ENCODE measurements at places on chromosomes 2 and 18.

GRCh38 chr2:144280009-144280408, 239.9 kb downstream of the ZEB2 start:
- no peak for DNase-seq

- DNase-seq: no peak
These were observed 754.9 kb upstream of the LRATD1 start for GRCh38 chr2:13877571-13877970.

GRCh38 chr2:112658839-112659667, 13.3 kb downstream of the SLC20A1 start:
- no peak for DNase-seq

GRCh38 chr2:234702731-234703225, 205.9 kb upstream of the ARL4C start:
- no peak for DNase-seq

- no peak for DNase-seq
These were observed 271.3 kb upstream of the STON1 start for GRCh38 chr2:48258481-48259149.

- DNase-seq: no peak
These were observed 52.5 kb upstream of the SALL3 start for GRCh38 chr18:78927156-78927555.

DNA sequence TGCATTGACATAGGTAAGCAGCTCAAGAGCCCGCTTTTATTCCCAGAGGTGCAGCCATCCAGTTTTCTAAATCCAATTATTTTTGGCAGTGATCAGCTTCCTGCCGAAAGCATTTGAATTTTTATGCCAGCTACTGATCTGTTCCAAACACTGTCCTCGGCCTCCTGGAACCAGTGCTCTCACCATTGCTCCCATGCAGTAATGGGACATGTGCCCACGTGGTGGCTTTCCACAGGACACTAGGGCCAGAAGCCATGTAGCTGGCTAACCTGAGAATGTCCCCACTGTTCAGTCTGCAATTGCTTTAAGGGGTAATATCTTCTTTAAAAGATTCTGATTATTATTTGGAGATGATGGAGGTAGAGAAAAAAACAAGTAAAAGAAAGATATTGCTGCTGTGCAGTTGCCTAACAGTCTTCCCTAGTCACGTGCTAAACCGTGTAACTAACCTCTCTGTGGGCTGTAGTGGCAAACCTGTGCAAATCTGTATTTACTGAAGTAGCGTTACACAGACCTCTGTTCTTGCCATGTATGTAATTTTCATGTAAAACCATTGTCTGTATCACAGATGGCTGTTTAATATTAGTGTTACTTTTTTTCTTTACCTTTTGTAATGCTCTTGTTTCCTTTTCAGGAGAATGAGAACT, 13.0 kb downstream of the GRHL1 start:
- no peak for DNase-seq

DNA sequence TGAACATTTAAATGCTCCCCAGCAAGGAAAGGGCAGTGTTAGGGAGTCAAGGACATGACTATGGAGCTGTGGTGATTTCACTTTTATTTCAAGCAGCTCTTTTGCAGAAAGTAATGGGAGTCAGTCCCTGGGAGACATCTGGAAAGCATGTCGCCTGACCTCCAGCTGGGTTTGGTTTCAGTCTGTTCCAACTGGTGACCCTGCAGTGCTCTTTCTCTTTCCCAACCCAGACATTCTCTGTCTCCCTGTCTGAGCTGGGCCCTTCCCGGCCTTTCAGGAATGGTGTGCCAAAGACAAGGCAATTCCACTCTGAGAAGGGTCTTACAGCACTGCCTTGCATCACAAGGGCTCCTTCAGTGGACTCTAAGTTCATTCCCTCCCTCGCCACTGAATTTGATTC, 323.2 kb downstream of the OSR1 start:
- DNase-seq: no peak

DNA sequence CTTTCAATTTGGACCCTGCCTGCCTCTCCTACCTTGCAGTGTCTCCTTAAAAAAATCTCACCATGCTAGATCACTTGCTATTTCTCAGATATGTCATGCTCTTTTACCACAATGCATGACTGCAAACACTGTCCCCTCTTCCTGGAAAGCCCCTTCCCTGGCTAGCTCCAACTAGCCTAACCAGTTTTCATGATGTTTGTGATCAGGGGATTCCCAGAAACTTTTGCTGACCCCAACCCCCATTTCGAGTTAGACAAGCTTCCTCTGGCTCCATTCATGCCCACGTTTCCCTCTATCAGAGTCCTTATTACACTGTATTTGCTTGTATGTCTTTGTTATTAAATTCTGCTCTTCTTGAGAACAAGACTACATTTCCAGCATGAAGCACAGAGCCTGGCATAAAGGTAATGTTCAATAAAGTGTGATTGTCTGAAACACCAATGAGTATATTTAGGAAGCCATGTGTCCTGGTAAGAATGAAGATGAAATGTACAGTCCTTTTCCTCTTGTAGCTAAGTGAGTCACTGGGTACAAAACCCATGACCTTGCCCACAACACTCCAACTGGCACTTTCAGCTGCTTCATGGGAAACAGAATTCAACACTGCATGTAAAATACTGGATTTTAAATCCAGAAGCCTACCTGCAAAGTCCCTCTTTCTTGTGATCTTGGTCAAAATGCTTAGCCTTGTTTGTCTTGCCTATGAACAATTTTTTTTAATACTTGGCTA, 62.0 kb upstream of the ATL2 start:
- DNase-seq: no peak

GRCh38 chr2:78775291-78775690, 250.2 kb upstream of the REG3G start:
- DNase-seq: no peak

DNA sequence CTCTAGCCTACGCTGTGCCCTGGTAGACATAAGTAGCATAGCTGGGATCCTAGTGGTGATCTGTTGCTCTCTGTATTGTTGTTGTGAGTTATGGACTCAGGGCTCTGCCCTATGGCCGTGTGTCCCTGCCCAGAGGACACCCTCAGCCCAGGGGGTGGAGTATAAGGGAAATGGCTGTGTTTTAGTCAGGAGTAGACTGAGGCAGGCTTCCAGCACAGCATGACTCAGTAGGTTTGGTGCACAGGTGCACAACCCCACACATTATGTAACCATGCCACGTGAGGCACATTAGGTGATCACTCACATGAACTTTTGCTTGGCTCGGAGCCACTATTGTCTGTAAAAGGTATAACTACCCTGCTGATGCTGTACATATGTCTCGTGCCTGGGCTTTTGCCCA, 59.9 kb upstream of the PEX13 start:
- DNase-seq: no peak

DNA sequence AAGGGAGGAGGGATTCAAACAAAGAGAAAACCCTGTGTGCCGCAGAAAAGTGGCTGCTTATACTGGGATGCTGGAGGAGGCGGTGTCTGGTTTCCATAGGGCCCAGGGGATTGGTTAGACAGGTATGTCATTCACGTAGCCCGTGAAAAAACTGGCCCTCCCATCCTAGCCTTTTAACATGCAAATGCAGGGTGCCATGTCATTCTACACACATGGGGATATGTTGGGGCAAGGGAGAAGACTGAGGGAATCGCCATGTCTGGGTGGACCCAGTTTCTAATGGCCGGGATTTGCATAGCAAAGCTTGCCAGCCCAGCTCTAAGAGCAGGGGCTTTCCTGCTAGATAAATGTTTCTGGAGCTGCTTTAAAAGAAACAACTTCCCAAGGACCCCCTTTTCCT, 8.2 kb upstream of the RNU2-63P start:
- DNase-seq: no peak

GRCh38 chr2:162013514-162014475, 60.2 kb downstream of the DPP4 start:
- DNase-seq: no peak

DNA sequence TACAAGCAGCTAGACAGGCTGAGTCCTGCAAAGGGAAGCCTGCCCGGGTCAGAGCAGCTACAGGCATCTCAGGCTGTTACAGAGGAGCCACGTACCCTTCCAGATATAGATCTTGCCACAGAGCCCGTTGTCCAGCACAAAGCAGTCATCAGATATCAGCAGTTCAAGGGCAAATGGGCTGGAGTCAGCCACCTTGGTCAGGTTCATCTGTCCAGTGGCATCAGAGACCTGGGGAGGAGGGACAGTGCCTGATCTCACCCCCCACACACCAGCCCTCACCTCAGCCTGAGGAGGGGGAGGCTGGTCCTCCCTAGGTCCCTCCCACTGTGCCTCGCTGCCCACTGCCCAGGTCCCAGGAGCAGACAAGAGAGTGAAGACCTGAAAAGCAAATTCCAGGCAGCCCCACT, 12.2 kb downstream of the CAPG start:
- no peak for DNase-seq

GRCh38 chr2:189608795-189609422, 28.3 kb upstream of the SLC40A1 start:
- no peak for DNase-seq

DNA sequence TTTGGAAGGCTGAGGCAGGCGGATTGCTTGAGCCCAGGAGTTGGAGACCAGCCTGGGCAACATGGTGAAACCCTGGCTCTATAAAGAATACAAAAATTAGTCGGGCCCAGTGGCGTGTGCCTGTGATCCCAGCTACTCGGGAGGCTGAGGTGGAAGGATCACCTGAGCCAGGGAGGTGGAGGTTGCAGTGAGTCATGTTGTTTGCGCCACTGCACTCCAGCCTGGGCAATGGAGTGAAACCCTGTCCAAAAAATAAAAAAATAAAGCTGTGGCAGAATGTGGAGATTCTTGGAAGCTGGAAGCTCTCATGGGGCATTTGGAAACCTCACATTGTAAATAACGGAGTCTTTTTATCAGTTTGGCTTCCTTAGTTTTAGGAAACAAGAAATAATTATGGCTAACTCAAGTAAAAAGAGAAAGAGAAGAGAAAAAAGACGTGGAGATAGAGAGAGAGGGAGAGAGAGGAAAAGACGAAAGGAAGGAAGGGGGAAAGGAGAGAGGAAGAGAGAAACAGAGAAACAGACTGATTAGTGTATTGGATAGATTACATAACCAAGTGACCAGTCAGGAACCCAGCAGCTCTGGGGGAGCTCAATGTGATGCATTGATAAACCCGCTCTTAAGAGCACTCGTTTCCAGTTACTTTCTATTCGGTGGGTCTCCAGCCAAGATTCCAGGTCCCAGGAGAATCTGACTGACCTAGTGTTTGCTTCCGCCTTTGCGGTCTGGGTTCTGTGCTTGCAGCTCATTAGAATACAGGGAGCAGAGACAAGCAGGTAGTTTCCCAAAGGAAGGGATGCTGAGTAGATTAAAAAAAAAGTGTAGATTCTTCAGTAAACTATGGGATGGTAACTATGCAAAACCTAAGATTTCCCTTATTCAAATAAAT, 1.1 kb upstream of the SPAST start:
- no peak for DNase-seq

- no peak for DNase-seq
These were observed 72.5 kb downstream of the MTCL1 start for GRCh38 chr18:8777846-8778245.

DNA sequence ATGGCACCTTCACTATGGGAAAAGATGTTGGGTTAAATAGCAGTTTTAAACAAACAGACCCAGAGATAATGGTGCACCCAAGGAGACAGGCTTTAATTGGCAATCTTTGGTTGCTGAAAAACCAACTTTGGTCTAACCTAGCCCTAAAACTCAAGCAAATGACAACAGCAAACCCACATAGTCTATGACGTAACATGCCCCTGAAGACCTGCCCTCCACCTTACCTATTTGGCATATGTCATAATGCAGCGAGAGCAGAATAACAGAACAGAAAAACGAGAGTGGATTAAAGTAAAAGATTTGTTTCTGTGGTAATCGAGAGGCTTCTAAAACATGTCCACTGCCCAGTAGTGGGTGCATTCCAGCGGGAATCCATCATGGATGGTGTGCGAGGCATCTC, 200.7 kb downstream of the DCDC2C start:
- DNase-seq: no peak

- DNase-seq: no peak
These were observed 176.0 kb downstream of the EXOC6B start for GRCh38 chr2:72649810-72650209.

DNA sequence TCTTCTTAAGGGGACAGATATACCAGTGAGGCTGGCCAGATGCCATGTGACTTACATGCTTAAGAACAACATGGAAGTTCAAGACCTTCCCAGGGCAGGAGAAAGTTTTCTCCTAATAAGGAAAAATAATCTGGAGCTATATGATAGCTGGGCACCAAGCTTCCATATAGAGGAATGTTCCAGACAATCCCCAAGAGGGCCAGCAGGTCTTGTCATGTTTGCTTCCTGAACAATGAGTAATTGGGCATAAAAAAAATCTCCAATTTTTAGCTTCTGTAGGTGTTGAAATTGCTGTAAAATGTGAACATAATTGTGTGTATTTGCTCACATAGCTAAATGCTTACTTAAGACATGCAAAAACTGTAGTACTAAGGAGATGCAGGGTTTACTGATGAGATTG, 809.5 kb upstream of the PIK3C3 start:
- DNase-seq: no peak

DNA sequence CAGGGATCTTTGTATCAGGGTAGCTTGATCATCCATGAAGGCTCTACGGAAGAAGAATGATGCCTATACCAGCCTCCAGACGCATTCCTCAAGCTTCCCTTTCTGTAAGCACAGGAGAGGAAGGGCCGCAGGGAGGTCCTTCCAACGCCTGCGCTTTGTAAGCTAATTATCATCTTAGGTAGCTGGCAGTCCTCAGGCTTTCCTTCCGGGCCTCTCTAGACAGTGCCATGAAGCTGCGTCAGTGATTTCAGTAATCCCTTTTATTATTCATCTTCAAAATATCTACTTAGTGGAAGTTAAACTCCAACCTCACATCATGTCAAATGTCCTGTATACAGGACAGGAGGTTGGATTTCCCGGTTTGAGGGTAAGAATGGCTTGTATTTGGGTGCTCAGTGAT, 92.3 kb downstream of the ETAA1 start:
- DNase-seq: no peak

- no peak for DNase-seq
These were observed 71.1 kb upstream of the SH3BP4 start for GRCh38 chr2:234880551-234881211.

All from activated naive CD4-positive, alpha-beta T cell treated with anti-CD3 and anti-CD28 coated beads, Interleukin-2, amount 50 U/mL, for 16 hours (primary cell).